ENCODE measurements at places on chromosomes 1 and 21.
A peak's percentile ranks its signal among the peaks of the same experiment; 100 is the strongest.

GRCh38 chr1:158148468-158148867, 32.2 kb upstream of the CD1D start:
- DNase-seq: no peak

DNA sequence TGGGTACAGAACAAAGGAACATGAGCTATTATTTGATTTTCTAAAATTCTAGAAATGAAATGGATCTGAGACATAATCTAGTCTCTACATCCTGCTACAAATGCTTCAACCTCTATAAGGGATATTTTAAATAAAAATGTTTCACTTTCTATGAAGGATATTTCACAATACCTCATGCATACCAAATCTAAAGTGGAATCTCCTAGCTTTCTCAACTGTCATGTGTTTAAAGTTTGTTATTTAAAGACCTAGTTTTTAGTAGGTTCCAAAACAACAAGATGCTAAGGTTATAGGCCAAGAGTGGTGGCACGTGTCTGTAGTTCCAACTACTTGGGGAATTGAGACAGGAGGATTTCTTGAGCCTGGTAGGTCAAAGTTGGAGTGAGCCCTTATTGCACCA, 47.6 kb downstream of the KDM5B start:
- DNase-seq: no peak

GRCh38 chr21:17708522-17709265, 96.0 kb upstream of the BTG3 start:
- no peak for DNase-seq

- no peak for DNase-seq
These were observed 229.9 kb downstream of the TTLL7 start for GRCh38 chr1:83769072-83769471.

GRCh38 chr21:46135782-46136395, 19.5 kb downstream of the FTCD start:
- DNase-seq: no peak

- no peak for DNase-seq
These were observed 223.3 kb upstream of the ZRANB2 start for GRCh38 chr1:71304125-71304524.

DNA sequence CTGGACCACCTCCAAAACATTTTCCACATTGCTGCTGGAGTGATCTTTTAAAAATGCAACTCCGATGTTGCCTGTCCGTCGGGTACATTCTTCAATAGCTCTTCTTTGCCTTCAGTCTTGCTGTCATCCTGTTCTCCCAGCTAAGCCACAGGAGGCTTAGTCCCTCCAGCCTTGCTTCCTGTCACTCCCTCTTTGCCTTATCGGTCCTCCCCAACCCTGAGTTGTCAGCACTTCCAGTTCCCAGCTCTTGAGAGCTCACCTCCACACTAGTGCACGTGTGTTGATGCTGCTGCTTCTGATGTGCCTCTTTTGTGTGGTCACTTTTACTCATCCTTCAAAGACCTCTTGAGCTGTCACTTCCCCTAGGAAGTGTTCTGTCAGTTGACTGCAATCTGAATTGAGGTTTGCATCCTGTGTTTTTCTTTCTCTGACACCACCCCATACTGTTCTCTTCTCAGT, 15.3 kb downstream of the UCK2 start:
- no peak for DNase-seq

- DNase-seq: no peak
These were observed 9.2 kb downstream of the C1orf159 start for GRCh38 chr1:1106510-1107221.

- no peak for DNase-seq
These were observed 3.5 kb downstream of the DNAJC28 start for GRCh38 chr21:33487996-33488395.

GRCh38 chr1:30718636-30719405, 4.6 kb downstream of the MATN1 start:
- DNase-seq: peak; percentile 76

- no peak for DNase-seq
These were observed 89.0 kb downstream of the TIAM1 start for GRCh38 chr21:31255036-31255435.

DNA sequence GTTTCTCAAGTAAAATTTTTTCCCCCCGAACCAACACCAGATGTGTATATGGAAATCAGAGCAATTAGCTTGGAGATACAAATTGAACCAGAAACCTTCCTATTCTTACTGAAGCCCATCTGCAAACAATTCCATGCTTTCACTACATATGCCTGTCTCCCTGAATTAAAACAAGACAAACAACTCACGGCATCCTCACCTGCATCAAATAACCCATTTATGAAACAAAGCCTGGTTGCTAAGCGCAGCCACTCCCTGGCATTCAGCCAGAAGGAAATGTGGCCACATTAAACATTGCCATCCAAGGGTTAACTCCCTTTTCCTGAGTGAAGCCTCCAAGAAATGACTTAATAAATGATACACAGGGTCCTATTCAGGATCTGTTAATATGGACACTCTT, 55.3 kb downstream of the APP start:
- DNase-seq: no peak

DNA sequence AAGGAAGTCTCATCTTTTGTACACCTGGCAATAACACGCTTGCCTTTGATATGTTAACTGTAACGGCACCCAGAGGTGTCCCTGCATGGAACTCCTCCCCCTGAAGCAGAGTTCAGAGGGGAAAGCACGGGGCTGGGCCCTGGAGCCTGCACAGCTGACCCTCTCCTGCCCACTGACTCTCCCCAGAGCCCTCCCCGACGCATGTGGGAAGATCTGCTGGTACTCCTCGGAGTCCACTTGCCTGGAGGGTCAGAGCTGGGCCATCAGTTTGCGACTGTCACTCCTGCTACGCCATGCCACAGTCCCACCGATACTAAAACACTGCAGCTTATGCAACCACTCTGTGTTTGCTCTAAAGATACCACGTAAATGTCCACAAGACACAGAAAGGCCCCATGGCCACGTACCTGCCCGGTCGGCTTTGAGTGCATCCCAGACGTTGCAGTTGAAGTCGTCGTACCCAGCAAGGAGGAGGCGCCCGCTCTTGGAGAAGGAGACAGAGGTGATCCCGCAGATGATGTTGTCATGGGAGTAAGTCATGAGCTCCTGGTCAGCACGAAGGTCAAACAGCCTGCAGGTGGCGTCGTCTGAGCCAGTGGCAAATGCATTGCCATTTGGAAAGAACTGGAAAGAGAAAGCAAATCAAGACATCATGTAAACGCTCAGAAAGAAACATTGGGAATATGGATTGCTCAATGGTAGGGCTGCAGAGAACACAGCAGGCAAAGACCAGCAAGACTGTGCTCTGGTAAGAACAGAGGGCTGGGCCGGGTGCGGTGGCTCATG, 10.6 kb upstream of the NADK start:
- no peak for DNase-seq

GRCh38 chr1:110433803-110434202, 17.1 kb upstream of the PROK1 start:
- DNase-seq: no peak

- no peak for DNase-seq
These were observed at the start of gene NKAIN1 for GRCh38 chr1:31239653-31240241. NKAIN1 (minus strand) TSS chr1:31239887; CDS start chr1:31239547, 340 bp downstream.

DNA sequence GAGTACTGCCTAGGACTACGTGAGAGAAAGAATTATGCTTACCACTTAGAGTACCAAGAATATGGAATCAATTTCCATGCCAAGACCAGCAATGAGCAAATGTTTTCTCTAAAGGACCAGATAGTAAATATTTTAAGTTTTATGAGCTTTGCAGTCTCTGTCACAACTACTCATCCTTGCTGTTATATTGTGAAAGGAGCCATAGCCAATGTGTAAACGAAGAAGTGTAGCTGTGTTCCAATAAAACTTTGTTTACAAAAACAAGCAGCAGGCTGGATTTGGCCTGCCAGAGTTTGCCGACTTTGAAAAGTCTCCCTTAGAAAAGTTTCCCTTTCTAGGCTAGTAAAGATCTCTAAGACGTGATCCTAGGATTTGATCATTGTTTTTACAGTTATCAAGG, 128.8 kb downstream of the PDE4B start:
- no peak for DNase-seq

GRCh38 chr1:8293118-8293517, 24.8 kb upstream of the SLC45A1 start:
- no peak for DNase-seq

DNA sequence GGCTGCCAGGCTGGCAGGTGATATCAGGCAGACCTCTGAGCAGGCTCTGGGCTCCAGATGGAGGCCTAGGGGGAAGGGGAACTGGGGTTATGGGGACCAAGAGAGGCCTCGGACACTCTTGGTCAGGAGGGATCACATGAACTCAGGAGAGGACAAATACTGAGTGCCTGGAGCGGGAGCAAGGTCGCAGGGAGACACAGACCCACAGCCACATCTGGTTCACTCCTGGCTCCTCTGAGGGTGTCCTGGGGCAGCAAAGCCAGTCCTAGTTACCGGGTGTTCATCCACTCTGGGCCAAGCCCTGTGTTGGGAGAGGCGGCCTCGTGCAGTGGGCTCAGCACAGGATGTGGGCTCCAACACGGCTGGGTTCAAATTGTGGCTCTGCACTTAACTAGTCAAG, 239.0 kb downstream of the PTPRU start:
- DNase-seq: no peak

DNA sequence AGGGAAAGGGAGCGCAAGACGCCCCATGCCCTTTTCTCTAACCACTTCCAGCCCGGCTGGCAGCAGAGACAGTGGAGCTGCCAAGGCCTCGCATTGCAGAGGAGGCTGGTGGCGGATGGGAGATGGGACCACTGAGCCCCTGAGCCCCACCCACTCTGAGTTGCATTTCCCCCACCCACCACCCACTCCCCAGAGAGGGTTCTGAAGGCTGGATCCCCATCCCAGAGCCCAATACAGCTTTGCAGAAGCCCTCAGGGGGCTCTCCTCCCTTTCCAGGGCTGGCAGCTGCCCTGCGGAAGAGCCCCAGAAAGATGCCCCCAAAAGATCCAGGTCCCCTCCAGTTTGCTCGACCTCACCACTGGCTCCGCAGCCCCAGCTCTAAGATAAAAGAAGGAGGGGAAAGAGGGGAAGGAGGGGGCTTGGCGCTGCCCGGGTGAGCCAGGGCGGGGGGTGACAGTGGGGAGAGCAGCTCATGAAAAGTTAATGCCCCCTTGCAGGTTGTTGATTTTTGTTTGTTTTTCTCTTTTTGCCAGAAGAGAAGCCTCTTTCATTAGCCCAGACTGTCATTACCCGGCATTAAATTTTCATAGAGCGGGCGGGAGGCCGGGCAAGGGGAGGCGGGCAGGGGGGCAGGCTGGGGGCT, 38.4 kb upstream of the CASZ1 start:
- no peak for DNase-seq

DNA sequence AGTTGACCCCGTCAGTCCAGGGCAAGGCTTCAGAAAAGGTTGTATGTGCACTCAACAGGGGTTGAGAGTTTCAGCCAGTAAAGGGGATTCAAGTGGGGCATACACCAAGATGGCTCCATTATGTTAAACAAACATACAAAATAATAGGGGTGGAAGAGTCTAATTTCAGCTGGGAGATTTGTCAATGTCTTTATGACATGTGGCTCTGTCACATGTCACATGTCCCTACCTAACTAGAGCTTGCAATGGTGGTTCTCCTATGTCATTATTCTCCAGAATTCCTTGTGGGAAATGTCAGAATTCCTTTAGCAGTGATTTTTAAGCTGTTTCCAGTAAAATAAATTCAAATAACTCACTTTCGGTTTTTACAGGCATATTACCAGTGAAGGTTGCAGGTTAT, 392.0 kb upstream of the ADGRL4 start:
- DNase-seq: no peak

DNA sequence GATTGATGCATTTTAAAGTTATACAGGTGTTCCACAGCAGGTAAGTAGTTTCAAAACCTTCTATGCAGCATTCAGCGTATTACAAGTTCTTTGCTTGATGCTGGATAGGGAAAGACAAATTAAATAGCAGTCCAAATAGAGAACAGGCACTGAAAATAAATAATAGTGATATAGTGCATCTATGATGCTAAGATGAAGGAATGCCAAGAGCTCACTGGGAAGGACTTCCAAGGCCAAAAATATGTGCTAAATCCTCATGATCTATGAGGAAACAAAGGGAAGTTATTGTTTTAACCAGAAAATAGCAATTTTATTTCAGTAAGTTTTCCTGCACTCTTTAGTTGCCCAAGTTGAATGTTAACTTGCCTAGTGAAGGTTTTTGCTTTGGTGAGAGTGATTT, 127.8 kb upstream of the GREM2 start:
- DNase-seq: no peak

DNA sequence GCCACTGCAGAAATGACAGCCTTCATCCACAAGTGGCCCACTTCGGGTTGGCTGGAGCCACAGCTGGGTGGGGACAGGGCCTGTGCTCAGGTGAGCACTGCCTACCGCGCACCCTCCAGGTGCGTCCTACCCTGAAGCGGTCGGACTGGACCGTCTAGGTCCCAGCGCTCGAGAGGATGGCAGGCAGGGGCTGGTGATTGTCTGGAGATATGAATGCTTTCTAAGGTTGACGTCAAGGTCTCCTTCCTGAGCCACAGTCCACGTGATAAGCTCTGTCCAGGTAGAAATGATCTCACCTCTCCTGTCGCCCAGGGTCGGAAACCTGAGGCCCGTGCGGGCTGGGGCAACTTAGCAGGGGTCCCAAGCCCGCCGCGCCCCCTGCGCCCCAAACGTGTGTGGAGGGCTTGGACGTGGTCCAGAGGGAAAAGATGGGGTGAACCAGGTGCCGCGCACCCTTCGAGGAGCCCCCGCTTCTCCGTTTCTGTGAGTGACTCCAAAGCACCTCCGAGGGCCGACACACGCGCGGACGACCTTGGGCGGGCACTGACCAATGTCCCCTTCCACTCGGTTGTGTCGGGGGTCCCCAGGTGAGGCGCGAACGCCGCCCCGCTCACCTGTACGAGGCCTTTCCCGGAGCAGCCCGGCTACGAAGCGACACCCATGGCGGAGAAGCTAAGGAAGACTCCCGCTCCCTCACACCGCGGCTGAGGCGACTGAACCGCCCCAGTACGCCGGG, 853 bp upstream of the DOP1B start:
- DNase-seq: peak; percentile 35

- peak; percentile 29 for DNase-seq
These were observed 2.1 kb downstream of the TAF12 start for GRCh38 chr1:28640766-28641165.

DNA sequence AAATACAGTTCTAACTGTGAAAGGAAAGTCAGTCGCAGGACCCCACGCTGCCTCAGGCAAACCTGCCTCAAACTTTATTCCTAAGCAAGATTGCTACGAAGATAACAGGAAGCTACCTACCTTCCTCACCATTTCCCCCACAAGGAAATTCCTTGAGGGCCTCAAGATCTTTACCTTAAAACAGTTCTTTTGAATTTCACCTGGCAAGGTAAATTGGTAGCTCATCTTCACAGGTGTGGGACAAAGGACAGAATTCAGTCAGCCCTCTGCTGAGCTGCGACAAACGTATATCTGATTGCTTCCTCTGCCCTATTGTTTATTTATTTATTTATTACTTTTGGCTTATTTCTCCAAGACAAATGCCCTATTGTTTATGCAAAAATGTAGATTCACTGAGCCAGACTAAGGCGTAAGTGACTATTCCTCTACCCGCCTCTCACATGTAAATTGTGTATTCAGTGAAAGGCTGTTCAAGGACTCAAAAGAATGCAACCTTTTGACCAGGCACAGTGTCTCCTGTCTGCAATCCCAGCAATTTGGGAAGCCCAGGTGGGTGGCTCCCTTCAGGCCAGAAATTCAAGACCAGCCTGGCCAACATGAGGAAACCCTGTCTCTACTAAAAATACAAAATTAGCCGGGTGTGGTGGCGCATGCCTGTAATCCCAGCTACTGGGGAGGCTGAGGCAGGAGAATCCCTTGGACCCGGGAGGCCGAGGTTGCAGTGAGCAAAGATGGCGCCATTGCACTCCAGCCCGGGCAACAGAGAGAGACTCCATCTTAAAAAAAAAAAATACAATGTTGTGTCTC, 17.3 kb upstream of the PKNOX1 start:
- DNase-seq: no peak

GRCh38 chr1:218592688-218593087, 247.6 kb downstream of the TGFB2 start:
- DNase-seq: no peak

GRCh38 chr1:23619299-23620188, 60.2 kb upstream of the ID3 start:
- DNase-seq: peak; percentile 93

Data from CD4-positive, alpha-beta T cell (primary cell).